ENCODE measurements at places on chromosomes 2 and 18.
A peak's percentile ranks its signal among the peaks of the same experiment; 100 is the strongest.

GRCh38 chr18:46360102-46360699 is 256.0 kb downstream of the HAUS1 start:
- no peak for DNase-seq

- no peak for DNase-seq
Observed at GRCh38 chr2:13089971-13090370, 373.2 kb downstream of the TRIB2 start.

- no peak for DNase-seq
Observed at GRCh38 chr18:53649621-53650020, 574.8 kb downstream of the MBD2 start.

DNA sequence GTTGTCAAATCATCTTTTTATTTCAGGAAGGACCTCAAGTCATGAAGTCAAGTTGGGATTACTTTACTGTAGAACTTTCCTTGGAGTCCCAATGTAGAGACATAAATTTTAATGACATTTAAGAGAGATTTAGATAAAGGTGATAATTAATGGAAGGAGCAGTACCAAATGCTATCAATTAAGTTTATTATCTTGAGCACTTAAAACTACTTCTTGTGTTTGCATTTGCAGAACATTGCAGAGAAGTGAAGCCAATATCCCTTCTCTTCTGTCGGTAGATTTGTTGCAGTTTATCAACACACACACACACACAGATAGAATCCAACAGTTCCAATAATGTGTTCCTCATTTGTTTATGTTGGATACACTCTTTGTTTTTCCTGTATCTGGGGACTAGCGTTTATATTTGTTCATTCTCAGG is 570.7 kb downstream of the EPHA4 start:
- no peak for DNase-seq

DNA sequence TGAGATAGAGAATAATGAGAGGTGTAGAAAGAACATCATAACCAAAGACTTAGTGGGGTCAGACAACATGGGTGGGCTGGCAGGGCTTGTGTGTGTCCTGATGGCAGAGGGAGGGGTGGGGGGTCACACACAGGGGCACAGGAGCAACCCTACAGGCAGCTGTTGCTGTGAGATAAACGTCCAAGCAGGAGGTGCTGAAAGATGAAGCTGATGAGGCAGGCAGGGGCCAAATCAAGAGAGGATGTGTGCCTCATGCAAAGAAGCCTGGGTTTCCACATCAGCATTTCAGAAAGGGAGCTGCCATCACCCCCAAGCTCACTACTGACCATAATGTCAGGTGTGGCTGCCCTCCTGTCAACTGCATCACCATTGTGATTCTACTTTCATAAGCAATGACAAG is 16.0 kb upstream of the SKA1 start:
- no peak for DNase-seq

DNA sequence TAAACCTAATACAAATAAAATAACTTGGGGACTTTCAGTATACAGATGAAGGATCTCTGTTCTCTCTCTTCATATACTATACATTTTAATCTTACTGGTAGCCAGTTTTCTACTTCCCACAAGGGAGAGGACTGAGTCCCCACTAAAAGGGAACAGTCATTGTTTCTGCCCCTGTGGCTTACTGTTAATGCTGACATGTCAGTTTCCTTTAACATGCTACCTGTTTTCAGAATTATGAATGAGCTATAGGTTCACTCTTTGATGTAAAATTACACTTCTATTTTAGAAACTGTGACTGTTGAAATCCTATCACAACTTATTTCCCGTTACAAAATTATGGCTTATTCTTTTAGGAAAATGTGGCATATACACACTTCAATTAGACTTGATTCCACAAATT is 207.7 kb downstream of the CDH2 start:
- DNase-seq, result no peak

DNA sequence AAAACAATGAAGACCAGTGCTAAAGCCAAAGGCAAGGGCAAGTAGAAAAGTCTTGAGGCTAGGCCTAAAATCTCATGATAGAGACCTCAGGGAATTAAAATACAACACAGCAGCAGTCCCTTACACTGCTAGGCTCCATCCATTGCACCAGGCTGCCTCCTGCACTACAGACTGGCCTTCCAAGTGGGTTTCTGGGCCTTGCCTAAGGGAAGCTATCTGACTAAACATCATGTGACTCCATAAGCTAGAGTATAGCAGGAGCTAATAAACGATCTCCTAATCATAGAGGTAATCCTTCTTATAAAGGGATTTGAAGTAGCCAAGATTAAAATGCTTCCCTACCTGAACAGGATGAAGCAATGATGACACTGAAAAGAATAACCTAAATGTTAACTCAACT is 77.6 kb upstream of the NFU1 start:
- DNase-seq, result no peak

DNA sequence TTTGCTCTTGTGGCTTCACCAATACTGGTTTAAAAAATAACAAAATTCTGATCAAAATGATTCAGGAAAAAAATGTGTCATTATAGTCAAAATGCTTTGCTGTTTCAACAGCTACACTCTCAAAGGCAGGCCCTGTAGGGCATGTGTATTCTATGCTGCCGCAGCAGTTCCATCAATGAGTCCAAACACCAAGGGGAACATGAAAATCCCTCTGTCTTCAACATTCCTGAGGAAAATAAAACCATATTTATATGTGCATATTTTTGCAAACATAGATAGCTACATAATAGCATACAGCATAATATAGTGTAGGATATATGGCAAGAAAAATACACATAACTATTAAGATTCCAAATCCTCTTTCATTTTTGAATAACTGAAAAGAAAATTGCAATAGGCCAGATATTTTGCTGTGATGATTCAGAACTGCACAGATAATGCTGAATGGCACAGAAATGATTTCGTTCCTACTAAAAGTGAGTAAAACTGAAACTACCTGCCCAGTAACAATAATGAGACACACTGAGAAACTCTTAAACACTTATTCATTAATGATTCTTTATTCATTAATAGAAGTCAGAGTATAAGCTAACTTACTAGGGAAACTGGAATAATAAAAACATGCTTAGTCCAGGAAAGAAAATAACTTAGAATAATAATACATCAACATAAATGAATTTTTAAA is 343.8 kb downstream of the SUCLG1 start:
- no peak for DNase-seq

- no peak for DNase-seq
Observed at GRCh38 chr2:151718796-151719195, 15.5 kb downstream of the NEB start.

DNA sequence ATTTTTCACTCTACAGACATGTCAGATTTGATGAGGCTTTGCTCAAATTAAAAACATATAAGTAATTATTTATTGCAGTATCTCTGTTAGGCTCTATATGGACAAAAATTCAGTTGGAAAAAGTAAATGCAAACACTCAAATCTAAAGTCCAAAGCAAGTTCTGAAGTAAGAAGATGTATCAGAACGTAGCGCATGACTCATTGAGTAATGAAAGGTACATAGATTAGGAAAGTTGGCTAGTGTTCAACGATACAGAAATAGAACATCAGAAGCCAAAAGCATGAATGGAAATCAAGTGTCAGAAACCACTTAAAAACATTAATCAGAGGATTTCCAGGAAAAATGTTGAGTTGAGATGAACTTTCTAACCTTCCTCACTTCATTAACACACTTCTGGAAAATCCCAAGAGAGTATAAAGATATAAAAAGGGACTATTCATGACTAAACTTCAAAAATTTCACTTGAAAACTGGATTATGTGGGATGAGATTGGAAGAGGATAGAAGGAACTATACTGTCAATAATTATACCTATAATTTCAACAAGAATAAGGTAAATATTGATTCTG is 494.1 kb downstream of the LRRTM4 start:
- no peak for DNase-seq

DNA sequence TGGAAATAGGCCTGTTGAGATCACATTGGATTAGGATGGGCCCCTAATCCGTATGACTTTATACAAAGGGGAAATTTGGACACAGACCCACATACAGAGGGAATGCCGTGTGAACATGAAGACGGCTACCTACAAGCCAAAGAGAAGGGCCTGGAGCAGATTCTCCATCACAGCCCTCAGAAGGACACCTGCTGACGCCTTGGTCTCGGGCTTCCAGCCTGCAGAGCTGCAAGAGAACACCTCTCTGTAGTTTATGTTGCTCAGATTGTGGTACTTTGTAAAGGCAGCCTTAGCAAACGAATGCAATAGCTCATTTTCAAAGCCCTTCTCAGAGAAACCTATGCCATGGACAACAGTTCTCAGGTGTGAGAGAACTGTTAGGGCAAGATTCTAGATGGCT is 86.1 kb downstream of the LONRF2 start:
- no peak for DNase-seq

DNA sequence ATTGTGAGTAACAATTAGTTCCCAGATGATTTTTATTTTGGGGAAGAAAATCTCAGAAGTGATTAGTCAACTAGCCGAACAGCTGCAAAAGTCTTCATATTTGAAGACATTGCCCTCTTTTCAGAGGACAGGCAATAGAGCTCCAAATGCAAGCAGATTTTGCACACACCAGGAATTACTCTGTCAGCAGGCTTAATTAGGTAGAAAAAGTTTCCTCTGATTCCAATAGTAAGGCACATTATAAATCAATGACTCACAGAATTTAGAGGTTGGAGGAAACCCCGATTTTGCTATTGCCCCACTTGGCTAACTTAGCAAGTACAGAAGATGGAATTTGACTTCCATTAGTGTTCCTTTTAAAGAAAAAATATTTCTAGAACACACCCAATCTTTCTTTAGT is 30.7 kb upstream of the SCN1A start:
- no peak for DNase-seq

DNA sequence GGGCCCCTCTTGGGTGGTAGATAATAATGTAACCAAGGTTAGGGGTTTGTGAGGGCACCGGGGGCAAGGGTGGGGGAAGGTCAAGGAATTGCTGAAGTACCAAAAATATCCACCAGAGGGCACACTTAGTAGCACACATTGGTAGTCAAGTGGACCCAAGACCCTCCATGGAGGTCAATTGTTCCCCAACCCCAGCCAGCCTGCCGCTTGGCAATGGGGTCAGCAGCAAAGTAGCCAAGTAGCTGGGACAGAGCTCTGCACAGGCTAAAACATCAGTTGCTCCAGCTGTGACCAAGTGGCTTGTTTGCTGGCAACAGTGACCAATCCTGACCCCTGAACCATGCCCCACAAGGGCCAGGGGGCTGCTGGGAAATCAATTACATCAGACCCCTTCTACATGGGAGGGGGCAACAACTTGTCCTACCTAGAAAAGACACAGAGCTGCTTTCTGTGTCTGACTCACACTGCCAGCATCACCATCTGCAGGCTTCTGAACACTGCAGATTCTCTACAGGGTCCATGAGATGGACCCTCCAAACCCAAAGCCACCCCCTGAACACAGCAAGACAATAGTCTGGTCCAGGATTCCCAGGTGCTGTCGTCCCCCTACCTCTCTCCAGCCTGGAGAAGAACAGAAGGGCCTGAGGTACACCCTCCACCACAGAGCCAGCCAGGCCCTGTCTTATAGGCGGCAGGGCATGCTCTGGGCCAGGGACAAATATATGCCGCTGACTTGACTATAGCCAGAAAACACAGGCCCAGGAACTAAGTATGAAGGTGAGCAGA is 76.0 kb downstream of the EMX1 start:
- peak; percentile 36 for DNase-seq

- no peak for DNase-seq
Observed at GRCh38 chr2:69561101-69561500, 82.4 kb downstream of the AAK1 start.

DNA sequence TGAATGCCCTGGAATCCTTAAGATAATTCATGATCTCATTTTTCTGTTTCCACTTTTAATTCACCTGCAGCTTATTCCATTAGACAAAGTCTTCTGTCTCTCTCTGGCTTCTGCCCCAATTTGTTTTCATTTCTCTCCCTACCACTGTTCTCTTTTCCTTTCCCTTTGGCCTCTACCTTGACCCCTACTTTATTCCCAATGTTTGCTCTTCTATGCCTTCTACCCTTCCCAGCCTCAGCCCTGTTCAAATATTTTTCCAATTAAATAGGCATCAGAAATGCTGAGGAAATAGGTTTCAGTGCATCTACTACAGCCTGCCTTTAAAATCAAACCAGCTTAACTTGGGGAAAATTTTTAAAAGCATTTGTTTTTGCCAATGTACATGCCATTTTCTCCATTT is 443.7 kb upstream of the CWC22 start:
- no peak for DNase-seq
